Activated T-cell treated with anti-CD3 and anti-CD28 coated beads, Interleukin-2, amount 50 U/mL, for 1 hour (primary cell): ENCODE measurements at places on chromosomes 4 and X.

DNA sequence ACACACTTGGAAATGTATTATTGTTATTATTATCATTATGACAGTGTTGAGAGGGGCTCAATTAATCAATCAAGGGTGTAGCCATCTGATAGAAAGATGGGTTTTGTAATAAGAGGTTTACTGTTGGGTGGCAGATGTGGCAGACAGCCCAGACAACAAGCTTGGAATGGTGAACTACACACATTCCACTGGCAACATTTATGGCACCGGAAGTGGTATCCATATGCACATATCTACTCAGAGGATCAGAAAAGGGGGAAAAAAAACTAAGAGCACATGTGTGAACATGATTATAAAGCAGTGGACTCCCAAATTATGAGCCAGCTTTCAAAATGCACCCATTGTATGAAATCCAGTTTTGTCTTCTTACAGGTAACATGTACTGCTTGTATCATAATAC, 125.9 kb upstream of the ARX start:
- DNase-seq = no peak

DNA sequence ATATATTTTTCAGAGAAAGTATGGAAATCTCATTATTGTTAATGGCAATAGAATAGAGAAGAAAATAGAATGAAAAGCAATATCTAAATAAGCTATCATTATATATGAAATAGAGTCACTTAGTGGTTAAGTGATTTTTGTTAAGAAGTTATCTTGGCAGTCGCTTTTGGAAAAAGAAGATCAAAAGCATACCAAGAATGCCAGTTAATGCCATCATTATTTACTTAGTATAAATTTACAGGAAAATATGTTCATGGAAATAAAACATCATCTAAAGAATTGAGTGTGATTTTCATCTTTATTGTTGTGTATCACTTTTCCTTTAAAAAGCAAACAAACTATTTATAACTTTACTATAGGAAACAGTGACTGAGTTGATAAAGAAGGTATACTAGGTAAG, 85.3 kb upstream of the GPR101 start:
- DNase-seq = no peak

DNA sequence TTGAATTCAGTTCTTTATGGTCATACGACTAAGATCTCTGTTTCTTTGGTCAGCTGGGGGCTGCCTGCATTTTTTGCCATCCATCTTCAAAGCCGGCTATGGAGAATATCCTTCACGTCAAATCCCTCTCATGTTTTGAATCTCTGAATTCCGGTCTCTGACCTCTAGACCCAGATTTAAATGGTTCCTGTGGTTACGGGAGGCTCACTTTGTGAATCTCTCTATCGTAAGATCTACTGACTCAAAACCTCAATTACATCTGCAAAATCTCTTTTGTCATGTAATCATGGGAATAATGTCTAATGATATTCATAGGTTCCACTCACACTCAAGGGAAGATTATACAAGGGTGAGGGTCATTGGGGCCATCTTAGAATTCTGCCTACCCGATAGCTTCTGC, 5.7 kb upstream of the MPC1L start:
- no peak for DNase-seq

- no peak for DNase-seq
These were observed 29.2 kb downstream of the SULT1B1 start for GRCh38 chr4:69731241-69731640.

DNA sequence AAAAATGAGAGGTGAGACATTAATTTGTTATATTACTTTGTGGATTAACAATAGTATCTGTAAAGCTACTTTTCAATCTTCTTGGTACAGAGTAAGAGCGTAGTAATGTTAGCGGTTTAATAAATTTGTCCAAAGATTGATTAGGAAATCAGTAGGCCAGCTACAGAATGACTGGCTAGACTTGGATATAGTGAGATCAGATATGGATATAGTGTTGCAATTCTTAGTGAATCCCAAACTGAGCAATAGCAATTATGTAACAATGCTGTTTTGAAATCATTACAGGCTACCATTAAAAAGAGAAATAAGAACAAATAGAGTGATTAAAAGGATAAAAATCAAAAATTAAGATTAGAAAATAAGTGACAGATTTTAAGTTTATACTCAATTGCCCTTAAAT, 847 bp upstream of the UGT2A2 start:
- no peak for DNase-seq

- peak; percentile 9 for DNase-seq
These were observed 7.9 kb downstream of the ASMTL start for GRCh38 chrX:1444561-1445500.

DNA sequence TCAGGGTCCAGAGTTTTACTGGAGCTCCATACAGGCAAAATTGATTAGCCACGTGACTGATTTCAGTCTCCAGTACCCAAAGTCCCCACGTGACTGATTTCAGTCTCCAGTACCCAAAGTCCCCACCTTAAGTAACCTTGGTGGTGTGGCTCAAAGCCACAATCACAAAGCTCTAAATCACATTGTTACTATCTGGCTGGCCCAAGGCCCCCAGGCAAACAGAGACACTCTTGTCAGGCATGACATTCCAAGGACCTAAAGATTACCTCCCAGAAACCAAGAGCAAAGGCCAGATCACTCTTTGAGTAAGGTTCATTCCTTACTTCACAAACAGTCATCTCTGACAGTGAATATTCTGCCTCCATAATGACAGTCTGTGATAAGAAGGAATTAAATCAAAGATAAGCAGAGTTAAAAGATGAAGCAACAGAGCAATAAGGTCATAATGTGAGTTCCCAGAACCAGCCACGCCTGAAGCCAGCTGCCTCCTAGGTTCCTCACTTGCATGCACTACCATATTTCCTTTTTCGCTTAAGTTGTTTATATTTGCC, 78.5 kb downstream of the ANXA3 start:
- DNase-seq = no peak

DNA sequence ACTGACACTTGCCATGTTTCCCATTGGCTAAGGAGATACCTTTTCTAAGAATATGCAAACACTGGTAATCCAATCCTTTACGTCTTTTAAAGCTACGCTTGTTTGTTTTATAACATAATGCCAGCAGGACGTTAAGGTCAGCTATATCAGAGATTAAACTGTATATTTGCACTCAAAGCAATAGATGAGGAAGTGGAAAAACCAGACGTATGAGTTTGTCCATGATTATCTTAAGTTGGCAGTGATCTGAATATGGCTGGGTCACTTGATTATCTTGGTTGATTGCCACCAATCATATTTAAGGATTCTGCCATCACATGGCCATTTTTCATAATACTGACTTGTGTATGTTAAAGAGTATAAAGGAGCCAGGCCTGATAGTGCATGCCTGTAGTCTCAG, 19.4 kb downstream of the TMSB4X start:
- no peak for DNase-seq

DNA sequence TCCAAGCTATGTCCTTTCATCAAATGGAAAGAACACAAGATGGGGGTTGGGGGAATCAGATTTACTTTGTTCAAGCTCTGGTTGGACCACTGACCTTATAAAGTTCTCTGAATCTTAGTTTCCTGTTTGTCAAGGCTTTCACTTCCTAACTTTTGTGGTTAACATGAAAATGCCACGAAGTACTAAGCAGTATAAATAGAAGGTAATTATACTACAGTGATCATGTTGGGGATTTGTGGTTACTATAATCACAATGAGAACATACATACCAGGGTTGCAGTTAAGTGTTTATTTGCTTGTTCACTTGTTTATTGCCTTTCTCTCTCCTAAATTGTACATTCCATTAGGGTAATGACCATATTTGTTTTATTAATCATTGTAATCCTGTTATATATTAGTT, 53.2 kb downstream of the SPRY1 start:
- DNase-seq = no peak

DNA sequence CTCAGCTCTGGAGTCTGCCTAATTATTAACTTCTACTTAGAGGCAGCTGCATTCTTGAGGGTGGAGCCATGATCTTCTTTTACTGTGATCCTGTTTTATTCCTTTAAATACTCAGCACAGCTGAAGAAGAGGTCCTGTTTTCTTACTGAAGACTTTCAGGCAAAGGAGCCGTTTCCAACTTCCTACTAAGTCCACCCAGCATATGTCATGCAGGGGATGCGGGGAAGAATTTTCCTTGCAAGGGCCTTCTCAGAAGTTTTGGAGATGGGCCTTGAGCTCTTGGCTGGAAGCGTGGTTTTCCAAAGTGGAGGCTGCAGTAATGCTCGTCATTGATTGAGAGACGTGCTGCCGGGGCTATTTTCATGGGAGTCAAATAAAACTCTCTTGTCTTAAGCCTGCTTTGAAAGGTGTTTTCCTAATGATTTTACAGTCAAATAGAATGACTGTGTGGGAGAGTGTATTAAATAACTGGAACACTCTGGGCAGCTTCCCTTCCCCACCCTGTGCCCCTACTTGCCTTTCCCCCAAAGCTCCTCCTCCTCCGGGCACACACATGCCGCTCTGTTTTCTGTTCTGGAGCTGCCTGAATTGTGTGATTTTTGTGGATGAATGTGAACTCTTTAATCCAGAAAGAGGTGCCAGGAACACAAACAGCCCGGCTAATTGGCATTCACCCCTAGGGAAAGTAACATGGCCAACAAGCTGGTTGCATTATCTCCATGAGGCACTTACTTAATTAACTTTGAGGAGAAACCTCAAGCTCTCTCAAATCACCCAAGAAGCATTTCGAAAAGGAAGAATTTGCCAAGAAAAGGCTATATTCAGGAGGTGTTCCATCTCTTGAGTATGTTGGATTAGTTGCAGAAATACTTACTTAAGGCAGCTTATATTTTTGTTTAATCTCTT, 28.1 kb downstream of the FGF2 start:
- DNase-seq = no peak

GRCh38 chr4:14446311-14446710, 556.0 kb upstream of the CPEB2 start:
- DNase-seq = no peak
